Activated CD4-positive, alpha-beta T cell treated with anti-CD3 and anti-CD28 coated beads, Interleukin-2, amount 50 U/mL, for 16 hours (primary cell): ENCODE measurements at places on chromosomes 2 and 18.

DNA sequence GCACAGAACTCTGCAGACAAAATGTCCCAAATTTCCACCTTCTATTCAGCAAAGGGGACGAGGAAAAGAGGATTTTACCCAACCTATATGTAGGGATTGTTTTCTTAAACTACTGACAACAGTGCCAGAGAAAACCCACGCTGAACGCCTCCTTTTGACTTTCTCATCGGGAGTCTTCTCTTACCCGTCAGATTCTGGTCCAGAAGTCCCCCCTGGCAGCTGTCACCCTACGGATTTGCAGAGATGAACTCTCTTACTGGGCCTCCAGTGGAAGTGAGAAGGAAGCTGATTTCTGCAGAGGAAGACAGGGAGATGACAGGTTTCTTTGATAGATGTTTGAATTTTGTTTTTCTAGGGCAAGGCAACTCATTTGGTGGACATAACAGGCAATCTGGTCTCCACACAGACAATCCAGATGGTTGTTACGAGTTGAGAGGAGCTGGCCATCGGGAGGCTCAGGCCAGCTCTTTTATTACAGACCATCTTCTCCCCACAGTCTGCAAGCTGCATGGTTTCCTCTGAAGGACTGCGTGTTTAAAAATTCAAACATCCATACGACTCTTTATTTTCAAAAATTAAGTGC, 804.3 kb downstream of the RNF144A start:
- DNase-seq = no peak

- no peak for DNase-seq
Measured at GRCh38 chr18:34544930-34545329, 165.2 kb upstream of the DTNA start.

GRCh38 chr2:17475286-17475685, 43.0 kb downstream of the RAD51AP2 start:
- no peak for DNase-seq

DNA sequence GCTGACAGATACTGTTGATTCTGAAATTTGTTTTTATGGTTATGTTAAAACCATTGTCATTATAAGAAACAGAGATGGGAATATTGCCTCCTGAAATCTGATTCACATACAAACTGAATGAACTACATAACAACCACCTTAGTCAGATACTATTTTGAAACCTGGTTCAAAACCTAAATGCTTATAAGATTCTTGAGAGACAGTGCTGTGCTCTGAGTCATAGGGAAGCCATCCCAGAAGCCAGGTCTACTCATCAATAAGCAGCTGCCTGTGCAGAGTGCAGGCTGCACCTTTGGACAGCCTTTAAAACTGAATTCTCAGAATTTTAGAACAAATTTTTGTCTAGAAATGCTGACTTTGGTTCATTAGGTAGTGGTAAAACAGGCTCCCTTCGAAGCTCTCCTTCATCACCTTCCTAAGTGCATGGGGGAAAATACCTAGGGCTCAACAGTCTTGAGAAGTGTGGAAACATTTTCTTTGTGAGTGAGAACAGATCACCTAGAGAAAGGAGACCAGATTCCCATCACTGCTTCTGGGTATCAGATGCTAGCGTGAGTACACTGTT, at the start of gene SERPINB7:
Gene SERPINB7, plus strand, starts transcription at position 253 of the 565 bp plus-strand sequence. CDS start 6,955 bp downstream, outside the sequence.
- no peak for DNase-seq

GRCh38 chr2:102117472-102117858, 25.1 kb upstream of the IL1R1 start:
- no peak for DNase-seq

GRCh38 chr2:239727182-239727775, 297.9 kb downstream of the NDUFA10 start:
- DNase-seq = no peak

DNA sequence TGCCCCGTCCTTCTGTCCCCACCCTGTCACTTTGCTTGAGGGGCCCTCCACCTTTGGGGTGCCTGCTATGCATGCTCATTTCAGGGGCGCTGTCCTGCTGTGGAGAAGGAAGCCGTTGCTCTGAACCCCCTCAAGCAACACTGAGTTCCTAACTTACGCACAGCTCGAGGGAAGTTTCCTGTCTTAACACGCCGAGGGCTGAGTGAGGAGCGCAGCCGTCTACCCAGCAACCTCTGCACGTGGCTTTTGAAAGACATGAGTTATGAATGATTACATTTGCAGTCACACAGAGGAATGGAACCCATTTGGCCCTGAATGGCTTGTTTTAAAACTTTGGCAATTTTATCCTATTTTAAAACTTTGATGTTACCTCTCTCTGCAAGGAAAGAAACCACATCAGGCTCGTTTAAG, 14.0 kb downstream of the RAMP1 start:
- DNase-seq = no peak

DNA sequence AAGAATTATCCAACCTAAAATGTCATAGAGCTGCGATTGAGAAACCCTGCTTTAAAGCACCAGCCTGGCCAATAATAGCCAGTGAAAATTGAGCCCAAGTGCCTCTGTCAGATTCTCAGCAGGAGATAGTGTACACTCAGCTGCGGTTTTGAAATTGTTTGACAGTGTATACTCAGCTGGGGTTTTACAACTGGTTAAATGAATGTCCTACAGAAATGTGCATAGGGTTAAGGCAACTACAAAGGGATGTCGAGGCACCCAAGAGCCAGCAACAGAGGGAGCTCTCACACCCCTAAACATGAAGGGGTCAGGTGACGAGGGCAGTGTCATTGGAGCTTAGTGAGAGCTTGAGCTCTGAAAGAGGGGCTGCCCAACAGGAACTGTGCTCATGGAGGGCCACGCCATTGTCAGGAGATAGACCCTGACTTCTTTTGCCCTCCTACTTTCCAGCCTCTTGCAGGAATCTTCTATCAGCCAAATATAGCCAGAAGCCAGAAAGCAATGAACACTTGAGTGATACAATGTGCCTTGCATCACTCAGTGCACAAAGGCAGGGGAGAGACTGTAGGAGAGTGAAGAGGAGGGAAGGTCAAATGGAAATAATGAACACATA, 15.1 kb downstream of the ACTG2 start:
- DNase-seq = peak; percentile 43

DNA sequence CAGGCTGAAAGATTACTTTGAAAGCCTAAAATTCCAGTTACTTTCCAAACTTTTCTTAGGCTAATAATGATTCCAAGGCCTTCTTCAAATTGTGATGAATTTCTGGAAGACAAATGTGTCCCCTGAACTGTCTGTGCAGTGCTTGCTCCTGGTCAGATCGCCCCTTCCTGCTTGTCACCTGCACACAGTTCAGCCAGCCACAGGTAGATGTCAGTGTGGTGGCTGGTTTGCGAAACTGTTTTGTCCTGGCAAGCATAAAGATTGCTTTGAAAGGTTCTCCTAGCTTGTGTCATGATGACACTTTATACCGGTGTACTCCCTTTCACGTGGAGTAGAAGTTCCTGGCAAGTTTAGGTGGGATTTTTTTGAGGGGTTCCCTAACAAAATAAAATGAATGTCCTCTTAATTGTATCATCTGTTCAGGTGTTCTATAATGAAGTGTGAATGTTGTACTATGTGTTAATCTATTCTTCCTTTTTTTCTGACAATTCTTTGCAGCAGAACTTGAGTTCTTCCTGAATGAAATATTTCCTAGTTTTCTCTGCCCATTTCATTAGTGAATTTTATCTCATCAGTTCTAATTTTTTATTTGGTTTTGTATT, 298.8 kb downstream of the ZNF407 start:
- DNase-seq = peak; percentile 43

DNA sequence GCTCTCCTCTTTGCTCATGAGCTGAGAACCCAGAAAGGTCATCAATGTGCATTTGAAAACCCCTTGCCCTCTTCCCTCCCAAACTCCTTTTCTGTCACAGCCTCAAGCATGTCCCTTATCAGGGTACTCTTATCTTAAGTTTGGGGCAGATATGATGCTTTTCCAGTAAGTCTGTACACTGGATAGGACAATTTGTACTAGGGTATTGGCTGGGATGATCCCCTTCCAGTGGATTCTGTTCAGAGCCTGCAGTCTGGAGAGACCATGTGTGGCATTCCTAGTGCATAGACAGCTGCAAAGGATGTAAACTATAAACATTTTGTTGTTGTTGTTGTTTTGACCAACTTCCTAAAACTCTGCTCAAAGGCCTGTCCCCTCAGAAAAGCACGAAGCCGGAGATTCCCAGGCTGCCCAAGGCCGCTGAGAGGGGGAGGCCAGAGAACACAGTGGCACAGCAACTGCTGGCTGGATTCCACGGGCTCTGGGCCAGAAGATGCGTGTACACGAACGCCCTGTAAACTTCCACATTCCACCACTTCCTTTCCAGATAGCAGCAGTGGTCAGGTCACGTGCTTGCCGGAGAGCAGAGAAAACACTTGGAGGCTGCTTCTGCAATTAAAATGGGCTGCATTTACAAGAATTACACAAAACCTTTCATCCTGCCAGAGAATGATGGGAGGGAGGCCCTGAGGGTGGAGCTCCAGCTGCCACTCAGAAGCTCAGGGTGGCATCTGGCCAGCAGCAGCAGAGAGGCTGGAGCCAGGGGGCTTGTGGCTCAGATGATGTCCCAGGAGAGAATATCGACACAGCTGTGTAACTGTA, 42.1 kb downstream of the BMP10 start:
- peak; percentile 74 for DNase-seq

DNA sequence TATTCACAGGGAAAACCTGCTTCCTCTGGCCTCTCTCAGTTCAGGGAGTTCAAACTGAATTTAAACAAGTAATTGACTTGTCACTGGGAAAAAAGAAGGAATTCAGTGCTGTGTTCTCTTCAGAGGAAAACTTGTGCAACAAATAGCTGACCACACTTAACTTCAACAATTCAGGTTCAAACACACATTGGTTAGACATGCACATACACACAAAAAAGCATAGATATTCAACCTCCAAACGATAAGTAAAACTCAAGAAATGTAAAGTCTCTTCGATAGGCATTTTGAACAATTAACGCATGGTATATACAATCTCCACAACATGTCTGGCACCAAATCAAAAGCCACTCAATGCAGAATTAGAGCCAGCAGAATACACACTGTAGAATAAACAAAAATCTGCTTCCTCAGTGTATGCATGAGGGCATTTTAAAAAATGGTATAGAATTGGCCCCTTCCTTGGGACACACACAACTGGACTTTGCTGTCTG, 269.0 kb downstream of the TCF4 start:
- DNase-seq = no peak

- no peak for DNase-seq
Measured at GRCh38 chr2:52821631-52822030, 946.0 kb upstream of the CHAC2 start.

- DNase-seq = peak; percentile 19
Measured at GRCh38 chr2:227545990-227546389, 52.7 kb upstream of the SCYGR2 start.

- DNase-seq = no peak
Measured at GRCh38 chr2:66000901-66001300, 434.0 kb upstream of the MEIS1 start.

- DNase-seq = no peak
Measured at GRCh38 chr2:80548469-80548868, 243.9 kb upstream of the LRRTM1 start.

DNA sequence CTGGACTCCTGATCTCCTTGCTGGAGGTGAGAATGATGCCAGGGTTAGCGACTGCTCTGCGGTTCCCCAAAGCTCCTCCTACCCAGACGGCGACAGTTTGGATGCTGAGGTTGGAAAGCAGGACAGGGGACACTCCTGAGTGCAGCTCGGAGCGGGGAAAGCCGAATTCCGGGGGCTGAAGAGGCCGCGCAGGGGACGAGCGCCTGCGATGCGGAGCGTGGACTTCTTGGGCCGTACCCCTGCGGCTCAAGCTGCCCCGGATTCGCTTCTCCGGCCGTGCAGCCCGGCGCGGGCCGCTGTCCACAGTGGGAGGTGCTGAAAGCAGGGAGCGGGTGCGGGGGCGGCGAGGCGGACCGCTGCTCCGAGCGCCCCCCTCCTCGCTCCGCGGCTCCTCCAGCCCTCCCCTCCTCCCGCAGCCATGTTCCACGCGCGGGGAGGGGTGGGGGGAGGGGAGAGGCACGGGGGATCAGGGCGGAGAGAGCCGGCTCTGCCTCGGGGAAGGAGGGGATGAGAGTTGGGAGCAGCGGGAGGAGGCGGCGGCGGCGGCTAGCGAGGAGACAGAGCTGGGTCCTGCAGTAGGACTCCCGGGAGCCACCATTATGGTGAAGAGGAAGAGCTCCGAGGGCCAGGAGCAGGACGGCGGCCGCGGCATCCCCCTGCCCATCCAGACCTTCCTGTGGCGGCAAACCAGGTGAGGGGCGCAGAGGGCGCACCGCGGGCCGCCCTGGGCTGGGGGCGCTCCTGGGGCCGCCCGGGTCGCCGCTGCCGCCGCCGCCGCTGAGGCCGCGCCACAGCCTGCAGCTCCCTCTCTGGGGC, at the start of gene UNC80:
Gene UNC80, plus strand, starts transcription at position 359 of the 816 bp plus-strand sequence. Its CDS starts 241 bp downstream, at position 600.
- DNase-seq = peak; percentile 2

- no peak for DNase-seq
Measured at GRCh38 chr2:95034221-95034620, 8.7 kb downstream of the MAL start.

- DNase-seq = no peak
Measured at GRCh38 chr2:152627351-152627957, 89.8 kb downstream of the PRPF40A start.

GRCh38 chr2:239308661-239309397, 92.0 kb downstream of the HDAC4 start:
- DNase-seq = no peak

DNA sequence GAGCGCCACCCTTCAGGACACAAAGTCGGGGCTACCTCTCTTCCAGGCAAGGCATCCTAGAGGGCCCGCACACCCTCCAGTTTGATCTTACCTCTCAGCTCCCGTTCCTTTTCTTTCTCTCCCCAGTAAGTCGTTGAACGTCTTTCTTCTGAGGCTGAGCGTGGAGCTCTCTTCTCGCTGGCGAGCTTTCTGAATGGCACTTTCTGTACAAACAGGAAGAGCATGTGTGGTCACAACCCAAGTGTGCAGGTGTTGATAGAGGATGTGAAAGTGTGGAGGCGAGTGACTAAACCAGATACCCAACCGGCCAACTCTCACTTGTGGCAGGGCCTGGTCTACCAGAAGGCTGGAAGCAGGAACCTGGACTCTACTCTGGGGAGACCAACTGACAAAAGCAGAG, at the start of gene AFF3:
Gene AFF3, minus strand, starts transcription at position 198 of the 400 bp plus-strand sequence. CDS start 38,136 bp downstream, outside the sequence.
- peak; percentile 83 for DNase-seq

DNA sequence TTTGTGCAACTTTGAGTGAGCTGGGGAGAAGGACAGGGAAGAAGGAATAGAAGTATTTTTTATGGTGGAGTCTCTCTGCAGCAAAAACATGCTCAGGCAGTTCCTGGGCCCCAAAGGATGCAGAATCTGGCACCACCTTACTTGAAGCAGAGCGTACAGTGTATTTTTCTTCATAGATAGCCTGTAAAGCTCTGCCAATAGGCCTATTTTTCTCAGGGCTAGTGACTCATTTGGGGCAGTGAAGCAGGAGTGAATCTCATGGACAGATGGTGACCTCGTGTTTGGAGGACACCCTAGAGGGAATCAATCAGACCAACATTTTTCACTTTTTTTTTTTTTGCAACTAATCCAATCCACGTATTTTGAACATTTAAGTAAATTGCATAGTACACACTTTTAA, 268.1 kb upstream of the CXCR4 start:
- no peak for DNase-seq

- DNase-seq = no peak
Measured at GRCh38 chr2:136030406-136030805, 45.0 kb upstream of the DARS1 start.

- DNase-seq = no peak
Measured at GRCh38 chr2:217316743-217317142, 456.9 kb upstream of the TNP1 start.

- no peak for DNase-seq
Measured at GRCh38 chr2:48771241-48772014, 15.9 kb upstream of the LHCGR start.
